ENCODE measurements at places on chromosomes 6 and 20. TPM values are rescaled to one million over a fixed set of nuclear protein-coding genes. Genes with fewer than 3 reads are reported as not detected.

DNA sequence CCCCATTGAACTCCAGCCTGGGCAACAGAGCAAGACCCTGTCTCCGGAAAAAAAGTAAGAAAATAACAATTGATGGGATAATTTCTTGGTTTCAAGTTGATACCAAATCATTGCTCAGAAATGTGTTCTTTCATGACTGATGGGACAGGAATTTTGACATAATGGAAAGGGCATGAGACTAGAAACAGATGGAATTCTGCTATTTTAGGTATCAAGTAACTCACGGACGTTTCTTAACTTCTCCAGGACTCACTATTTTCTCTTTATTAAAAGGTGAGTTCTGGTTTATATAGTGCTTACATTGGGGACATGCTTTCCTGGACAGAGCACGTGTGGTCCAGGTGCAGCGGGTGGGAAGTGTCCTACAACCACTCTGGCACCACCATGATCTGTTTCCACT is 6.0 kb upstream of the DSP start:
- no peaks in the 10 kb centered on the region for H3K36me3 ChIP-seq
- H3K4me3 ChIP-seq: no peak overlapping the region
- peaks cover 38% of the 10 kb centered on the region for H3K4me1 ChIP-seq
- no peak for DNase-seq
- no peak overlapping the region for H3K27ac ChIP-seq

GRCh38 chr6:54266400-54266923 is 41.8 kb upstream of the TINAG start:
- no peak overlapping the region for H3K27ac ChIP-seq
- no peaks in the 10 kb centered on the region for H3K4me1 ChIP-seq
- no peaks in the 10 kb centered on the region for H3K36me3 ChIP-seq
- DNase-seq: no peak
- H3K27me3 ChIP-seq: no peaks in the 10 kb centered on the region
- no peak overlapping the region for H3K4me3 ChIP-seq

DNA sequence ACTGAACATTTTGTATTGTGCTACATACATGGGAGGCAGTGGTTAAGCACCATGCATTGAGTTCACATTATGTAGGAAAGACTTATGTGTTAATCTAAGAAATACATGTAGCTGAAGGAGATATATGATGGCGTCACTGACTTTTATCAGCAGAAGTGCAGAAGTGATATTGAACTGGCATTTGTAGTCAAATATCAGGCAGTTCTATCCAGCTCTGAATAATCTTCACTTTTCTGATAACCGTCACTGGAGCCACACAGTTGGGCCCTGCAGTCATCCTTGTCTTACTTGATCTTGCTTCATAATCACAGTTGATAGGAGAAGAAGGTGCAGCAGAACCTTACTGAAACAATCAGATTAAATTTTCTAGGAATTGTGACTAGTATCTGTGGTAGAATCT is 26.4 kb downstream of the CRISP1 start:
- no peak overlapping the region for H3K27ac ChIP-seq
- H3K4me3 ChIP-seq: no peak overlapping the region
- no peaks in the 10 kb centered on the region for H3K27me3 ChIP-seq
- no peaks in the 10 kb centered on the region for H3K4me1 ChIP-seq
- H3K36me3 ChIP-seq: no peaks in the 10 kb centered on the region
- no peak for DNase-seq

The TFAP2B gene
- not detected for total RNA-seq

- H3K27ac ChIP-seq: no peak overlapping the region
- no peak for DNase-seq
- H3K4me3 ChIP-seq: no peak overlapping the region
- H3K27me3 ChIP-seq: no peaks in the 10 kb centered on the region
- no peaks in the 10 kb centered on the region for H3K36me3 ChIP-seq
- peaks cover 10% of the 10 kb centered on the region for H3K4me1 ChIP-seq
Measured at GRCh38 chr6:164926686-164927085, 382.7 kb downstream of the C6orf118 start.

Data from cardiac muscle cell (in vitro differentiated cells and primary cell).